ENCODE measurements at places on chromosomes 5 and 9.

DNA sequence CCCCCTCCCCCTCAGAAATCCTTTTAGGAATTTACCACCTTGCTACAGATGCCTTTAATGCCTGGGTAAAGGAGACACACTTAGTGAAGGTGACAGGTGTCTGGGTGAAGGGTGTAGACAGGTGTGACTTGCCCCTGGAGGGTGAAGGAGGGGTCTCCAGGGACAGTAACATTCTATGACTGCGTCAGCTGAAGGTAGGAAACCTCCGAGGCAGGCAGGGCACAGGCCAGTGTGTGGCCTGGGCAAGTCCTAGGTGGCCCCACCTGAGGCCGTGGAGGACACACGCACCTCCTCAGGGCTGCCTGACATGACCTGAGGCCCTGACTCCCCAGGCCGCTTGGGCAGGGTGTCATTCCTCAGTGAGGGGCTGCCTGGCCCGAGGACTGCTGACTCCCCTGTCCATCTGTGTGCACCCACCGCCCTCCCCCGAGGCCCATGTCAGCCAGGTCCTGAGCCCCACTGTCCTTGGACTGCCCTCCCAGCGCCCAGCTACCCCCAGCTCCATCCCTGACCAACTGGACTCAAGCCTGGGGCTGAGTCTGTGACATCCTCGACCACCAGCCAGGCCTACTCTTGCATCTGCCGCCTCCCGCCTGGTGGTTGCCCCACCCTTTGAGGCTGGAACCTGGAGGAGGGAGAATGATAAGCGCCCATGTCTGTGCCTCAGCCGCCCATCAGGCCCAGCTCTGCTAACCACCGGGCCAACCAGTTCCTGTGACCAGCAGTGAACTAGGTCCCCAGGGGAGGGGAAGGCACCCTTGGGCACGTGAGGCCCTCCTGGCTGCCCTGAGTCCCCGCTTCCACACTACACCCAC, 18.4 kb downstream of the CARD19 start:
- peaks cover 17% of the 10 kb centered on the region for H3K36me3 ChIP-seq

DNA sequence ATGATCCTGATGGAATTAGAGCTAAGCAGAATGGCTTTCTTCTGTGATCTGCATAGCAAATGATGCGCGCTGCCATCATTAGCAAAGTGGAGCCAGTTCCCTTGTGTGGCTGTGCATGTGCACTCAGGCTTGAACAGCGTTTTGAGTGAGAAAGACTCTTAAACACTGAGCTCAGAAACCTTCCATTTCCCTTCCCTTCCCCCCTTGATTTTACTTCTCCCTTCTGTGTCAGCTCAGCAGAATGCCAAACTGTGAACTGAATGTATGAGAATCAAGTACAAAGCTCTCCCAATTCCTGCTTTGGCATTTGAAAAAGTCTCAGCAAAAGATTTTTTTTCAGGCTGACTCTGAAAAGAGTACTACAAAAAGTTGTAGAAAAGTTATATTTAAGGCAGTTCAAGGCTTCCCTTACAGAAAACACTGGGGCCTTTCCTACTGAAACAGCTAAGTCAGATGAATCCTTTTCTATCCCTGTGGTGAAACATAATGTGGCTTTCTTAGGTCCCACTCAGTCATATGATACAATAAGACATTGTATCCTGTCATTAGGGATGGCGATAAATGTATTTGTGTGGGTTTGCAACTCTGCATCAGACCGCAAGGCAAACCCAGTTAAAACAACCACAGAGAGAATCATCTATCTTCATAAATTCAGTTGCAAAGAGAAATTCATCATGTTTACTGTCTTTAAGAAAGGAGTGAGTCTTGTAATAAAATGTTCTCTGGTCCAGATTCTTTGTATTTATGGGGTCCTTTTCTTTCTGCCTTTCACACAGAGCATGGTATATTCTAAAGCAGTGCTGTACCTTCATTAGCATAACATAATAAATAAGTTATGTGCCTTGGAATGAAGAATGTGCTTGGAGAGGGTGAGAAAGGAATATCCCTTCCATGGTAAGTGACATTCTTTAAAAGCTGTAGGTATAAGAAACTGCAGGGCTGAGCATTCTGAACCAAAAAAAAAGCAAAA, 222.6 kb downstream of the CAAP1 start:
- no peak overlapping the region for H3K4me3 ChIP-seq
- no peaks in the 10 kb centered on the region for H3K27me3 ChIP-seq
- no peak for DNase-seq
- no peaks in the 10 kb centered on the region for H3K4me1 ChIP-seq
- H3K27ac ChIP-seq, result no peak overlapping the region

DNA sequence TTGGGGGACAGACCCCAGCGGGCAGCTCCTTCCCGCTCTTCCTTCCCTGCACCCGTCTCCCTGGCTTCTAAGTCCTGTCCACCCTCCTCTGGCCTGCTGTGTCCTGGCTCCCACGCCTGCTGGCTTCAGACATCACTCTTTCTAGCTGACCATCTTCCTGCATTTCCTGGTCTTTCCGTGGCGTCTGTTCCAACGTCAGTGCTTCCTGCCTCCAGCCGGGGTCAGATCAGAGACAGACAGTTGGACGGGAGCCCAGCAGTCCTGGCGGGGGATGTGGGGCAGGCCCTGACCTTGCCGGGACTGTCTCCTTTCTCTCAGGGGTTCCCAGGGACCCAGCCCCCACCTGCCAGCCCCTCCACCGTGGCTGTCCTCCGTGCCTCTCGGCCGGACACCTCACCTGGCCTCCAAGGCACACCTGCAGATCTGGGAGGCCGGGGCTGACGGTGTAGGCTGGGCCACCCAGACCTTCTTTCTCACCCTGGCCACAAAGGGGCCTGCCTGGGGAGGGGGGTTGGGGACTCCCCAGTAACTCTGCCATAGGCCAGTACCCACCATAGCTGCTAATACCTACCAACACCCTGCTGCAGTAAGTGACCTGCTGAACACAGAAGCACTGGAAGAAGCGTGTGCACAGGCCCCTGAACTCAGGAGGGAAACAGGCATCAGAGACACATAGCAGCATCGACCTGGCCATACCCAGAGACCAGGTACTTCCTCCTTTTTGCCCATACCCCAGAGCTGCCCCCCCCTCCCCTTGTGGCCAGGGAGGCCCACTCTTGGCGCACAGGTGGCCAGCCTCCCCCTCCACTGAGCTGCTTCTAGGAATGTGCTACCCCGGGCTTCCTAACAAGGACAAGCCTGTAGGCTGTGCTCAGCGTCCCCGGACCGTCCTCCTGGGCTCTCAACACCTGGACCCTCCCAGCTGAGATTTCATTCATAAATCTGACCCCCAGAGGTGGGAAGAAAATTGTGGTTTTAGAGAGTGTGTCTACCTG, 5.1 kb downstream of the NRARP start:
- H3K27me3 ChIP-seq, result no peaks in the 10 kb centered on the region
- H3K4me1 ChIP-seq, result peaks cover 9% of the 10 kb centered on the region
- no peaks in the 10 kb centered on the region for H3K36me3 ChIP-seq
- peak; percentile 91 for DNase-seq

GRCh38 chr9:92496396-92497176, 14.3 kb upstream of the ASPN start:
- DNase-seq, result no peak
- H3K4me3 ChIP-seq, result no peak overlapping the region
- H3K27me3 ChIP-seq, result no peaks in the 10 kb centered on the region
- no peak overlapping the region for H3K27ac ChIP-seq

DNA sequence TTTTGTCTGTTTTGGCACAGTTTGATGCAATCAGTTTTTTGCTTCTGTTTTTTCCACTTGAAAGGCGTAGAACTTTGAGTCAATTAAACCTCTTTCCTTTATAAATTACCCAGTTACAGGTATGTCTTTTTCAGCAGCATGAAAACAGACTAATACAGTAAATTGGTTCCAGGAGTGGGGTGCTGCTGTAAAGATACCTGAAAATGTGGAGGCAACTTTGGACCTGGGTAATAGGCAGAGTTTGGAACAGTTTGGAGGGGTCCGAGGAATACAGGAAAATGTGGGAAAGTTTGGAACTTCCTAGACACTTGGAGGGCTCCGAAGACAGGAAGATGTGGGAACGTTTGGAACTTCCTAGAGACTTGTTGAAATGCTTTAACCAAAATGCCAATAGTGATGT, 2022.2 kb downstream of the MAT2B start:
- H3K27me3 ChIP-seq, result no peaks in the 10 kb centered on the region
- H3K4me3 ChIP-seq, result no peak overlapping the region
- H3K36me3 ChIP-seq, result no peaks in the 10 kb centered on the region
- DNase-seq, result no peak
- H3K4me1 ChIP-seq, result no peaks in the 10 kb centered on the region

- H3K4me1 ChIP-seq, result no peaks in the 10 kb centered on the region
- H3K27ac ChIP-seq, result no peak overlapping the region
- no peak overlapping the region for H3K4me3 ChIP-seq
- no peak for DNase-seq
- H3K36me3 ChIP-seq, result no peaks in the 10 kb centered on the region
Measured at GRCh38 chr5:63953217-63953616, 9.0 kb downstream of the HTR1A start.

Data from heart left ventricle (tissue), 16 donors.